Stimulated activated CD8-positive, alpha-beta memory T cell treated with anti-CD3 and anti-CD28 coated beads, Interleukin-4, amount 100 ng/mL, for 4 hours (primary cell): ENCODE measurements at places on chromosomes 1 and 21.

DNA sequence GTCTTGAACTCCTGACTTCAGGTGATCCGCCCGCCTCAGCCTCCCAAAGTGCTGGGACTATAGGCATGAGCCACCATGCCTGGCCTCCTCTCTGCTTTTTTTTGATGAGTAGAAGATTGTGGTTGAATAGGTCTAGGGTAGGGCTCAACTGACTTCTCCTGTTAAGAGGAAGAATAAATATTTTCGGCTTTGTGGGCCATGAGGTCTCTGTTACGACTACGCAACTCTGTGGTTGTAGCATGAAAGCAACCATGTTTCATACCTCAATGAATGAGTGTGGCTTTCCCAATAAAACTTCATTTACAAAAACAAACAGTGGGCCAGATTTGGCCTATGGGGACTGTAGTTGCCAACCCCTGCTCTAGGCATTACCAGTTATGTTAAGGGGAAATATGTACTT, 67.8 kb downstream of the NID1 start:
- DNase-seq: no peak

DNA sequence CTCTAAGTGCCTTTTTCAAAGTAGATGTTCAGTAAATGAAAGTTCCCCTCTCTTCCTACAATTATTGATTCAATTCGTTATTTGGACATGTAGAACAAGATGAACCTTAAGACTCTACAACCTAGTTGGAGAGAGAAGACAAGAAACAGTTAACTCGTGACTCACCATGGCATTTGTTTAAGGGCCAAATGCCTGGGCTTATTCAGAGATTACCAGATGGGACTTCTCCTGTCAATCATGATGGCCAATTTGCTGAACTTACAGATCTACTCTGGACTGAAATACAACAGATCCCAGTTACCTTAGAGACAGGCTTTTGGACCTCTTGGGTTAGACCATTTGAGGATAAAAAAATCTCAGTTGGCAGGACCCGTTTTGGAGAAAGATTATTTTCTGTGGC, 93.5 kb downstream of the C1orf94 start:
- no peak for DNase-seq

GRCh38 chr1:28893403-28894102, 20.8 kb upstream of the EPB41 start:
- no peak for DNase-seq

DNA sequence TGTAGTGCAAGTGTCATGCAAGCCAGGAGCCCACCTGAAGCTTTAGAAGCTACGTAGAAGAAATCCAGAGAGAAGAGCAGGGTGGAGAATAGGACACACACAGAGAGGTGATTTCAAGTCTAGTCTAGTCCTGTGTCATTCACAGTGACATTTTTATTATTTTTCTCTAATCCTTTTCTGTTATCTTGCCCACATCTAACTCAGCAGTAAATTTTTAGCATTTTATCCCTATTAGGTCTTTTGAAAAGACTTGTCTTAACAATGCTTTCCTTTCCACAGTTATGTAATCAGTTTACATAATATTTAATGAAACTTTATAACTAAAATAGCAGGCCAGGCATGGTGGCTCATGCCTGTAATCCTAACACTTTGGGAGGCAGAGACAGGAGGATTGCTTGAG, 198.6 kb downstream of the ADGRL2 start:
- no peak for DNase-seq

GRCh38 chr1:101043776-101044175, 18.2 kb upstream of the DPH5 start:
- no peak for DNase-seq

DNA sequence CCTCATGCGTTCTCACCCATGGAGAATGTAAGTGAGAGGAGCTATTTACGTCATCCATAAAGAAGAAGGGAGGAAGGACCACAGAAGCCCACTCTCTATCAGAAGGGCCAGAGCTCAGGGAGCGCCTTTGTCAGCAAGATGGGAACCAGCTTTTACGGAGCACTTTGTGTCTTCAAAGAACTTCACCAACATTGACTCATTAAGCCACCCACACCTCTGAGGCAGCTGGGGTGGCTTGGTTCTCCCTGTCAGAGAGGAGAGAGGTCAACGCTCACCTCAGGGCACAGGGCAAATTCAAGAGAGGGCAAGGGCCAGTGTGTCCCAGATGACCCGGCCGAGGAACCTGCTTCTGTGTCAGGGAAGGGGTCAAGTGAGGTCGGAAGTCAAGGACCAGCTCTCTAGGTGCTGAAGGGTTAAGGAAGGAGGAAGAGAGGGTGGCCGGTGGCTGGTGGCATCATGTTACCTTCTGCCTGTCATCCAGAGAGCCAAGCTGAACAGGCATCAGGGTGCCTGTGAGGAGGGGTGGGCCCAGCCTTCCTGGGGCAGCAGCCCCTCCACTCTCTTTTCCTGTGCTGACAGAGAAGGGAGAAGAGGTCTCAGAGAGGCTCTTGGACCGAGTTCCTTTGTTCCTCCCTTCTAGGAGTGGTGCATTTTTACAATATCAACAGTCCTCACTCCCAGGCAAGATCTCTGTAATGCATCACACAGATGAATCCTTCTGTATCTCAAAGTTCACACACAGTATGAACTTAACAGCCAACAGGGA, 109.0 kb downstream of the ETS2 start:
- DNase-seq: no peak

- no peak for DNase-seq
These were observed 37.2 kb downstream of the DSCAM start for GRCh38 chr21:40809673-40810197.

DNA sequence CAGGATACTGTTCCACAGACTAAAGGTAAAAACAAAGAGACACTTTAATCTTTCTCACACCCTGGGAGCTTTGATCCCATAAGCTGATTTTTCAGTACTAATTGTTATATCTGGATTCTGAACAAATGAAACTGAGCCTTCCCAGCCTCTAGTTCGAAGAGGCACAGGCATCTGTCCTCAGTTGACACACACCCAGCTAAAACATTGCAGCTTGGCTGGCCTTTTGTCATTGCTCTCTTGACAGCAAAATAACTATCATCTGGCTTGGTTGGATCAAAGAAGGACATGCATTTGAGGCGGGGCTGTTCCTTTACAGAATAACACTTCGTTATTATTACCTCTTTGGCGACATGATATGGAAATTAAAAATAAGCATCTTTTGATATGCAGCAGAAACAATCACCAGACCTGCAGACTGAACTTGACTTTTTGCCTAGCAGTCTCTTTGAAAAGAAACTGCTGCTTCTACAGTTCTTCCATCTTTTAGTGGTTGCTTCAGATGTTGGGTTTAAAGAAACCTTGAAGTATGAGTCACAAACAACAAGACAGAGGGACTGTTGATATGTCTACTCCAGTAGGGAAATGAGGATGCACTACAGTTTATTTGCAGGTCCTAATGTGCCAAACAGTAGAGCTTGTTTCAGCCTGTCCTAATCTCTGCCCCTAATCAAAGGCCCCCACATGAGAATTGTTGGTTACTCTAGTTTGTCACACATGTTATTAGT, 166.5 kb downstream of the TPR start:
- no peak for DNase-seq

DNA sequence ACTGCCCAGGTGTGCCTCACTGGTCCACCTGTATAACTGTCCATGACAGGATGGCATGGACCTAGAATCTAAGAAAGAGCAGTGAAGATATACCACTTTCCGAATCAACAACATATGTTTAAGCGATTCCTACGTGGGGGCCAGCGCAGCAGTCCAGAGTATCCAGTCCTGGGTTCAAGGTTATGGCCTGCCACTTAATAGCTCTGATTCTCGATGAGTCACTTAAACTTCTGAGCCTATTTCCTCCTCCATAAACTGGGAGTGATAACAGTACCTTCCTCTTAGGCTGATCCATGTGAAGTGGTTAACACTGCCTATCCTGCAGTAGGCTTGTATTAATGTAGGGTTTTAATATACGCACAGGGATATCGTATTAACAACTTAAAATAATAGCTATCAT, 2.8 kb downstream of the STPG1 start:
- DNase-seq: no peak

DNA sequence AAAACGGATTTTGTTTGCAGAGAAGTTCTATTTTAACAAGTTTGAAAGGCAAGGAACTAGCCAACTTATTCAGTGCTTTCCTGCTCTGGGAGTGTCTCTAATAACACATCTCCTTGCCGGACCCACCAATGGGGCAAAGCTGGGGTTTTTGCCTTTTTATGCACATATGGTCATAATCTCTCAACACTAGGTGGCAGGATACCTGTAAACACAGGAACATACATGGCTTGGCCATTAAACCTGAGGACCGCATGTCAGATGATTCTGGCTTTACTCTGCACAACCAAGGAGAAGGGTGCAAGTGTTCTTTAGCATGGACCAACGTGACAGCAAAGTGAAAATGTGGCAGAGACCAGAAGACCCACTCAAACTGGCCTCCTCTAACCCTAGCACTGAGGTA, 4.9 kb downstream of the TMEM9 start:
- no peak for DNase-seq

DNA sequence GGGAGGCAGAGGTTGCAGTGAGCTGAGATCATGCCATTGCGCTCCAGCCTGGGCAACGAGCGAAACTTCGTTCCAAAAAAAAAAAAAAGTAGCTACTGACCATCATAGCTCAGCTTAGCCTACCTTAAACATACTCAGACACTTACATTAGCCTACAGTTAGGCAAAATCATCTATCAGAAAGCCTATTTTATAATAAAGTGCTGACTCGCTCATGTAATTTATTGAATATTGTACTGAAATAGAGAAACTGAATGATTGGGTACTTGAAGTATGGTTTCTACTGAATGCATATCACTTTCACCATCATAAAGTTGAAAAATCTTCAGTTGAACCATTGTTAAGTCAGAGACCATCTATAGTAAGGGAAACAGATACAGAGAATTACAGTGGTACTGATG, 93.9 kb upstream of the BMP8A start:
- DNase-seq: no peak

DNA sequence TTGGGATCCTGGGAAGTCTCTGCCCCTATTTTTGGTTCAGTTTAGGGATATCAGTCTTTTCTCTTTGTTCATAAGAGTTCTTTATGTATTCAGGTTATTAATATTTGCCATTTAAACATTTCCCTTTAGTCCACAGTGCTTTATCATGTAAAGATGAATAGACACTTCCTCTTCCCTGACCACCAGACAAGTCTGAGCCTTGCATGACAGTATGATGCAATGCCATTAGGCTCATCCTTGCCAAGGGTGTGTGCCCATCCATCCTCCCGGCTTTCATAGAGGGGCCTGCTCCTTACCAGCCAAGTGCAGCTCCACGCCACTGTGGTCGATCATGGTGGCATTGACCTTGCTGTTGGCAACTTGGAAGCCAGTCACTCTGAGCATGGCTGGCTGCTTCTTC, 52.1 kb downstream of the ZSCAN20 start:
- no peak for DNase-seq

DNA sequence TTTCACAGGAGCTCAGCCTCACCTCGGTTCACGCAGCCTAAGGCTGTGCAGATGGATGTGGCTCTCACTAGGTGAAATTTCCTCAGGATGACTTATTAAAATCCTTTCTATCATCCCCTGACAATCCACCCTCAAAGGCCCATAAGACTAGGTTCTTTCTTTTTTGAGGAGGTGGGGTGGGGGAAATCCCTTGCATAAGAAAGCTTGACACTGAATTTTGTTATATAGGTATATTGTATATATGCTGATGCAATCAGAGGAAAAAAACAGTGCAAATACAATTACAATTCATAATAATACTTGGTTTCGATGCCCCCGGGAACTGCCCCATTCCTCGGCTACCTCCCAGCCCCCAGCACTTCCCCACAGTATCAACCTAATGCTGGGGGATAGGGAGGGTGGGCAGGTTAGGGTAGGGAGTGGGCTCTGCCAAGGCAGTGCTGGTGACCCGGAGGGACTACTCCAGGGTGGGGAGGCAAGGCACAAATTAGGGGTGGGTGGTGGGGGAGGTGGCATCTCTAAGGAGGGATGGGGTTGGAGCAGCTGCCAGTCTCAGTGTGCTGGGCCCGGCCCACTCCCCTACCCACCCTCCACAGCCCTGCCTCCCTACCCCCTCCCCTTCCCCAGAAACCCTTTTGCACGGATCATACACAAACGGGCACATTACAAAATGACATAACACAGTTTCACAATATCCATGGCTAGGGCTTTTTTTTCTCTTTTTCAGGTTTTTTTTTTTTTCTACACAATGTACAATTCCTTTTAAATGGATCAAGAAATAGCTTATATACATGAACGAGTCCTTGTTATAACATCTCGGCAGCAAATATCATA, 30.9 kb downstream of the SLC27A3 start:
- no peak for DNase-seq

DNA sequence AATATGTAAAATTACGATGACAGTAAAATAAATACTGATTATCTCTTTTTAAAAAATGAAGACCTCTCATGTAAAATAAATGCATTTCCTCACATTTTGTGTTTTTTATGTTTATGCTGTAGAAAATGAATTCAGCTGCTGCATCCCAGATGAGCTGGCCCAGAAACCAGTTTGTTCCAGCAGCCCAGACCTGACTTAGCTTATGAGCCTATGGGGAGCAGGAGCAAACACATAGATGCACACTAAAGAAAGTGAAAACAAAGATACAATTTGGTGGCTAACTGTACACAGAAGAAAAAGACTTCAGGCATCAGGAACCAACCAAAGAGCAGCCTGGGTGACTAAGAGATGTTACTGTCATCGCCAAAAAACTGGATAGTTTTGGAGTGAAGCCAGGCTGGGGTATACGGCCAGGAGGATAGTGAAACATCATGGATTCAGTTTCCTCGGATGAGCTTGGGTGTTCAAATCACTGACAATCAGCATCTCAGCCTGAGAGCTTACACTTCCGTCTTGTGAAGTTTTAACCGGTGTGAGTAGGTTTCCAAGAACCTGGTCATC, 113.9 kb upstream of the BACE2 start:
- no peak for DNase-seq

DNA sequence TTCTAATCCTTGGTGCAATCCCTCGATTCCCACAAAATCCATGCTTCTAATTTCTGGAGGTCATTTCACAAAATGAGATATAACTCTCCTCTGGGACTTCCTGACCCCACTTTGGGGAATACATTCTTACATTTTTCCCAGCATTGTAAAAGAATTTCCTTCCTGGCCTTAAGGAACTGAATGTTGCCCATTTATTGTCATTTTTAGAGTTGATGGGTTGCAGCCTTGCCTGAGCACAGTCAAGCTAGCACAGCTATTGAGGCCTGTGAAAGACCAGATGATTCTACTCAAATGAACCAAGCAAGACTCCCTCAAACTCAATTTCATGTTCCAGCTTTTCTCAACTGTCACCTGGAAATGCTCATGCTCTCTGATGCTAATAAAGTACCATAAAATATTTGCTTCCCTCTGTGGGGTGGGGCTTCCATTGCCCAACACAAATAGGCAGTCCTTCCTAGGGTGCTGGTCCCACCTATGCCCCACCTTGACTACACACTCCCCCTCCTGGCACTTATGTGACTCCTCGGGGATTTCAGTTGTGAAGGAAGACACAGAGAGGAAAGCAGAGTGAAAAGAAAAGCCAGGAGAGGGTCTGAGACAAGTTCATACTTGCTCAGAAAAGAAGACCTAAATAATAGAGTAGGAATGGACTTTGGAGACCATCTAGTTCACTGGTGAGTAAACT, 24.0 kb upstream of the CDC7 start:
- DNase-seq: no peak
